ENCODE measurements at places on chromosomes 5 and 9.
A peak's percentile ranks its signal among the peaks of the same experiment; 100 is the strongest.

GRCh38 chr5:67731886-67732285 lies 483.7 kb upstream of the PIK3R1 start:
- DNase-seq: no peak

DNA sequence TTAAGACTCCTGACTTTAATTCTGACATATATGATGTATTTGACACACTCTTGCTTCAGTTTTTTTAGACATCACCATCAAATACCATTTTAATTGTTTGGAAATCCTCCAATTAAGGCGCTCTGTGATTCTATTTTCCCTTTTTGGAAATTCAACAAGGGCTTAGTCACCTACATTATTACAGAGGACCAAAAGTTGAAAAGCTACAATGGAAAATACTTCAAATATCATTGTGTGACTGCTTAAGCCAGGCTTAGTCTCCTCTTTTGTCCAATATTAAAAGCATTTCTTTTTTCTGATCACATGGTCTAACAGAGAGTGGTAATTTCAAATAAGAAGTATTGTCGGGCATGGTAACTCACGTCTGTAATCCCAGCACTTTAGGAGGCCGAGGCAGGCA lies 160.3 kb downstream of the CEMIP2 start:
- DNase-seq: no peak

GRCh38 chr5:10354048-10354872 lies 765 bp downstream of the MARCHF6 start:
- peak; percentile 86 for DNase-seq

- DNase-seq: no peak
Observed at GRCh38 chr9:89986190-89986589, 381.4 kb downstream of the GADD45G start.

DNA sequence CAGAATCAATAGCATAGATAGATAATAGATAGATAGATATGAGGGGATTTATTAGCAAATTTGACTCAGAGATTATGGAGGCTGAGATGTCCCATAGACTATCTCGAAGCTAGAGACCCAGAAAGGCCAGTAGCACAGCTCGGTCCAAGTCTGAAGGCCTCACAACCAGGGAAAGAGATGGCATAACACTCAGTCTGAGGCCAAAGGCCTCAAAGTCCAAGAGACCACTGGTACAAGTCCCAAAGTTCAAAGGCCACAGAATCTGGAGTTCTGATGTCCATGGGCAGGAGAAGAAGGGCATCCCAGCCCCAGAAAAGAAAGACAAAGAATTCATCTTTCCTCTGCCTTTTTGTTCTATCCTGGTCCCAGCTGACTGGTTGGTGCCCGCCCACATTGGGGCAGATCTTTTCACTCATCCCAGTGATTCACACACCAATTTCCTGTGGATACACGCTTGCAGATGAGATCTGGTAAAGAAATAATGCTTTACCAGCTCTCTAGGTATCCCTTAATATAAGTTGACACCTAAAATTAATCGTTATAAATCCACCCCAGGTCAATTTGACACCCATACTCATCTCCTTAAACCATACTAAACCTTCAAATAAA lies 127.8 kb upstream of the FBN2 start:
- no peak for DNase-seq

- DNase-seq: no peak
Observed at GRCh38 chr5:153752890-153753289, 262.4 kb downstream of the GRIA1 start.

GRCh38 chr9:121393318-121393717 lies 23.3 kb upstream of the STOM start:
- DNase-seq: no peak

- DNase-seq: no peak
Observed at GRCh38 chr5:145976431-145977155, 40.2 kb downstream of the SH3RF2 start.

GRCh38 chr5:23352446-23352845 lies 155.0 kb upstream of the PRDM9 start:
- DNase-seq: no peak

GRCh38 chr5:58752104-58752503 lies 169.2 kb downstream of the RAB3C start:
- DNase-seq: no peak

GRCh38 chr9:131946180-131946579 lies 133.5 kb downstream of the MED27 start:
- no peak for DNase-seq

DNA sequence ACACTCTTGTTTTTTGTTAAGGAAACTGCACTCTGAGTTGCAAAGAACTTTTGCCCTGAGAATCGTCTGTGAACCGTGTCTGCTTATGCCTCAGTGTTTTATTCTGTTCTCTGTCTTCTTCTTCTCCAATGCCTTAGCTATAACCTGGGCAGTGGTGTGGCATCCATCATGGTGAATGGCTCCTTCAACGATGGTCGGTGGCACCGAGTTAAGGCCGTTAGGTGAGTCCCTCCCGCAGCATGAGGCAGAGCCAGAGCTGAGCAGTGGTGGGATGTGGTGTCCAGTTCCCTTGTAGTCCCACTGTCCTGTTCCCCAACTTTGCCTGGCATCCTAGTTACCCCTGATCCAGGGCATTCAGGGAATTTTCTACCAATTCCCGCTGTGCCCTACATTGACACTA lies 98.3 kb downstream of the LIFR start:
- no peak for DNase-seq

DNA sequence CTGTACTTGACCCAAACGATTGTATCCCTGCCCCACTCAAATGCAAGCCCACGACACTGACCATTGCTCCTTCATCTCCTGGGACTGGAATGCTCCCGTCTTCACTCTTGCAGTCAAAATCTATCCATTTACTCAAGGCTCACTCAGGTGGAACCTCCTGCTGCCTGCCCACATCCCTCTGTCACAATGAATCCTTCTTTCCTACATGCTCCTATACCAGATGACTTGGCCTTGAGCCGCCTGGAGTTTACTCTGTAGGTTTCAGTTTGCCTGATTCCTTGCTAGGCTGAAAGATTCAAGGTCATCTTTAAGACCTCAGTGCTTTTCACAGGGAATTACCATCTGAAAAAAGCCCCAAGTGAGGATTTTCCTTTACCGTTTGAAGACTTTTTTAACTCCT lies 264.1 kb downstream of the GLIS3 start:
- no peak for DNase-seq

DNA sequence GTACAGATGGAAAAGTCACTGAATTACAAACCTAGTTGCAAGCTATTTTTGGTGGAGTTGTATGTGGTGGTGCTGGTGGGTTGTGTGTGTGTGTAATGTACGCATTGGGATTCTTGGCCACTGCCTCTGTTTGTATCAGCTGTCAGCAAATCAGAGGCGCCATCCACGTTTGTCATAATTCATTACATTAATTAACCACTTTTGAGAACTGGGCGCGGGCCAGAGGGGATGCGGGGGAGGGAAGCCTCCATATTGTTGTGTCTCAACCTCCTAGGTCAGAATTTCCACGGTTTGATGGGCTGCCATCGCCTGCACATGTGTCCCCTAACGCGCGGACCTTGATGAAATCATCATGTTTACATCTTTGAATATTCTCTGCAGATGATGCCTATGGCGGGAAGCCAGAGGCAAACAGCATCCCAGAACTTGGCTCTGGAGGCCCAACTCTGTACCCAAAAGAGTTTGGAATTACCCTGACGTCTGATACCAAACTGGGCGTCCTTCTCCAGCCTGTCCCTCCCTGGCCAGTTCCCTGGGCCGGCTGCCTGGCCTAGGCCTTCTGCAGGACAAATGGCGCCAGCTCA lies 54.9 kb downstream of the FGF18 start:
- no peak for DNase-seq

- no peak for DNase-seq
Observed at GRCh38 chr5:81400375-81400774, 6.4 kb upstream of the ACOT12 start.

- DNase-seq: no peak
Observed at GRCh38 chr5:158492841-158493242, 606.9 kb downstream of the EBF1 start.

DNA sequence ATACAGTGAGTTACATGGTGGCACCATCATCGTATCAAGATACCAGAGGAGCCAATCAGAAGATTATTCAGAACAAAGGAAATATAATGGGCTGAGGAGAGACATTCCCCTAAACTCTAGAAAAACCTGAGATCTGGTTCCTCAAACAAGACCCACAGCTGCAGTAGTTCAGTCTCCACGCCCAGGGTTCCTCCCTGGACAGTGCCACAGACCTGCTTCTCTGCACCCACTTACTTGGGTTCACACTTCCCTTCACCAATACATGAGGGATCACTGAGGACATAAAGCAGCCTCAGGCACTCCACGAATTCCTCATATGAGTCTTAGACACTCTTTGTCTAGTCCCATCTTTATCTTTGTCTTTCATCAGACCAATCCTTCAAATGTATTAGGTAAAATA lies 101.7 kb downstream of the APTX start:
- no peak for DNase-seq

GRCh38 chr5:99315413-99316183 lies 386.8 kb upstream of the CHD1 start:
- no peak for DNase-seq

DNA sequence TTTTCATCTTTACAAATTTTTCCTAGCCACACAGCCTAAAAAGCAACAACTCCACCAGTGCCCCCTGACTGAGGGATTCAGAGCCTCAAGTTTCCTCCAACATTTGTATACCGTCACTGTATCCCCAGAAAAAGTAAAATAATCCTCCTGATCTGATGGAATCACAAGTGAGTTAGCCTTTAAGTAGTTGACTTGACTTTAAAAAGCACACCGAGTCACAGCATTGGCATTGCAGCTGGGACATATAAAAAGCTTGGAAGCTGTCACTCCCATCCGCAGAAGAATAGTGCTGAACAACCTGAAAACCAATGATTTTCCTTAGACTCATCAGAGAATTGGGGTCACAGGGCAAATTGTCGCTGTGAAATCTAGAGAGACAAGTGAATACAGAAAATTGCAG lies 41.6 kb upstream of the FBN2 start:
- no peak for DNase-seq

GRCh38 chr9:120767451-120767850 lies 25.8 kb downstream of the FBXW2 start:
- peak; percentile 14 for DNase-seq

DNA sequence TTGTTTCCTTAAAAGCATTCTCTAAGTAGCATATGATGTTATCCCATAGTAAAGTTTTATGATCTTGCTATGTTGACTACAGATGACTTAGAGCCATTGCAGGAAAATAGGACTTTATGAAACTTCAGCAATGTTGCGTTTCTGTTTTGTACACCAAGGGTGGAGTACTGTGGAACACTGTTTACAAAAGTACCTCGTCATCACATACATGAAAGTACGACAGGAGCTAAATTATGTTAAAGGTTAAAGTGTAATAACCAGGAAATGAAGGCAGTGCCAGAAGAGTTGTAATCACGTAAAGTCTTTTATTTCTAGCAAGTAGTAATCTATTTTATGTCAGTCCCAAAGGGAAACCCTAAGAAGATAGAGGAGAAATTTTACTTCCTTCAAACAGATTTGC lies 50.9 kb downstream of the C9orf85 start:
- DNase-seq: no peak

DNA sequence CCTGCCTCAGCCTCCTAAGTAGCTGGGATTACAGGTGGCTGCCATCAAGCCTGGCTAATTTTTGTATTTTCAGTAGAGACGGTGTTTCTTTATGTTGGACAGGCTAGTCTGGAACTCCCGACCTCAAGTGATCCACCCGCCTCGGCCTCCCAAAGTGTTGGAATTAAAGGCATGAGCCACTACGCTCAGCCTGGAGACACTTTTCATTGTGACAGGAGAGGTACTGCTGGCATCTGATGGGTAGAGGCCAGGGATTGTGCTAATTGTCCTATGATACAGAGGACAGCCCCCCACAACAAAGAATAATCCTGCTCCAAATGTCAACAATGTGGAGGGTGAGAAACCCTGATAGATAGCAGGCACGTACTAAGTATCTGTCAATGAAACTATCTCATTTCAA lies 91.3 kb upstream of the SLC25A48 start:
- no peak for DNase-seq

DNA sequence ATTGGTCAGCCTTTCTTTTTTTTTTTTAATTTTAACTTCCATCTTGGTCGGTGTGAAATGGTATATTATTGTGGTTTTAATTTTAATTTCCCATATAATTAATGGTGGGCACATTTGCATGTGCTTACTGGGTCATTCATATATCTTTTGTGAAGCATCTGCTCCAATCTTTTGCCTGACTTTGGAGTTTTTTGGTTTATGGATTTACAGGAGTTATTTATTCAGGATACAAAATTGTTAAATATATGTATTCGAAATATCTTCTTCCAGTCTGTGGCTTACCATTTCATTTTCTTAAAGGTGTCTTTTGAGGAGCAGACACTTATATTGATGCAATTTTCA lies 682 bp upstream of the RIGI start:
- no peak for DNase-seq

- DNase-seq: peak; percentile 76
Observed at GRCh38 chr5:172052450-172053236, 46.2 kb upstream of the FBXW11 start.

DNA sequence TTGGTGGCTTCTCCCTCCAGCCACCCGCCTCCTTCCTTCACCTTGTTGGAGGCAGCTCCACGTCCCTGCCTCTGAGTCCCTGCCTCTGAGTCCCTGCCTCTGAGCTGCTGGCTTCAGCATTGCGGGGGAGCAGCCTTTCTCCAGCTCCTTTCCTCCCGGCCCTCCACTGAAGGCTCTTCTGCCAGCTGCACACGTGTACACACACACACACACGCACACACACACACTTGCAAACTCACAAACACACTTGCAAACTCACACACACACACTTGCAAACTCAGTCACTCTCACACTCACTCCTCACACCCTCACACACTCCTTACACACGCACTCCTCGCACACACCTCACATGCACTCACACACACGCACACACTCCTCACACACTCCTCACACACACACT lies 45.1 kb downstream of the C9orf50 start:
- no peak for DNase-seq

DNA sequence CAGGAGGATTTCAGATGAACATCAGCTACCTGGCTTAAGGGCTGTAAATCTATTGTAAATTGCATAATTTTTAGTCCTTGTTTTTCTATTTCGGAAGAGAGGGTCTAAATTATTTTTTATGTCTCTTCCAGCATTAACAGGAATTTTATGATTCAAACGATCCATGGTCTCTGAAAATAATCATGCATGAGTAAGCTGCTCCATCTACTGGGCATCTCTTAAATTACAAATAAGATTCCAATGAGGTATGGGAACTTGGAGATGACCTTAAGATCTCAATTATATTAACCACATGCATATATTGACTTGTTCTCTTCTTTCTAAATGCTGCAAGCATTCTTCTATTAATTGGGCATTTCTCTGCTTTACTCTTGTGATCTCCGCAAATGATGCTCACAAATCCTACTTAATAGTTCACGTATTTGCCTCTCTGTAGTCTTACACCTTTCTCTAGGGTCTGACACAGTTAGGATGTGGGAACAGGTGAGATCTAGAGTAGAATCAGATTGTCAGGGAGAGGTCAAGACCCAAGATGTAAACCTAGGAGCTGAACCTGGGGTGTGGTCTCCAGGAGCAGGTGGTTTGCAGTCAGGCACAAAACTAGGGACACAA lies 86.9 kb downstream of the NUDT12 start:
- DNase-seq: peak; percentile 71

All from kidney (tissue), 22 donors.